Fibroblast of skin of left biceps (primary cell): ENCODE measurements at places on chromosomes 4 and X.

- DNase-seq: no peak
Observed at GRCh38 chr4:96315815-96316214, 475.9 kb downstream of the PDHA2 start.

- peak; percentile 1 for DNase-seq
Observed at GRCh38 chr4:97367878-97368277, 775.4 kb downstream of the STPG2 start.

GRCh38 chr4:107931775-107932321 is 499 bp downstream of the CYP2U1 start:
- DNase-seq: no peak

DNA sequence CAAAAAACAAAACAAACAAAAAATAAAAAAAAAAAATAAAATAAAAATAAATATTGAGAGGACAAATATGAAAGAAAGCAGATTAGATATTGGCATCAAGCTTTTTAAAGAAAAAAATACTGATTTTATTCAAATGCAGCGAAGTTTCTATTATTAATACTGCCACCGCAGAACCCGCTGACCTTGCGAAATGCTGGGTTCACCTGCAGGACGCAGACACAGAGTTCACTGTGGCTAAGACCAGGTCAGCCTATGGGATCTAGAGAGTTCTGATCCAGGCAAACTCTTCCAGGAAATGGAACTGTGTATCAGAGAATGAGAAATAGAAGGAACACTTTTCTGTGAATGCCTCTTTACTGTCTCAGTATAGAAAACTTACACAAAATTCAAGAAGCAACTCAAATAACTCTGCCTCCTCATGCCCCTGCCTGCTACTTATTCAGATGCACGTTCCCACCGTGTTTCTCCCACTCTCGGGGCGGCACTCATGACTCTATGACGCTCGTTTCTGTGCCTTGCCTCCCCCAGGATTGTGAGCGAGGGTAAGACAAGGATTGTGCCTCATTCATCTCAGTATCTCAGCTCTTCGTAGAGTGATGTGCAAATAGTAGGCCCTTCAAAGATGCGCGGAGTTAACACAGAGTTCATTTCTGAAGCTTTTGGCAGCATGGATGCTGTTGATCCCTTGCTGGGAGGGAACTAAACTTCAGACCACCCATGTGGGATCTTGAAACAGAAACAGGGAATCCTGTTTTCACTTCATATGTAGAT is 44.1 kb upstream of the TLR3 start:
- DNase-seq: no peak
